NCI-H2107 (cell line): ENCODE measurements at places on chromosomes 6 and 20.

GRCh38 chr20:13800728-13801134 lies 15.9 kb downstream of the NDUFAF5 start:
- DNase-seq: no peak

- DNase-seq: no peak
Measured at GRCh38 chr20:50983321-50983720, 24.7 kb downstream of the MOCS3 start.

DNA sequence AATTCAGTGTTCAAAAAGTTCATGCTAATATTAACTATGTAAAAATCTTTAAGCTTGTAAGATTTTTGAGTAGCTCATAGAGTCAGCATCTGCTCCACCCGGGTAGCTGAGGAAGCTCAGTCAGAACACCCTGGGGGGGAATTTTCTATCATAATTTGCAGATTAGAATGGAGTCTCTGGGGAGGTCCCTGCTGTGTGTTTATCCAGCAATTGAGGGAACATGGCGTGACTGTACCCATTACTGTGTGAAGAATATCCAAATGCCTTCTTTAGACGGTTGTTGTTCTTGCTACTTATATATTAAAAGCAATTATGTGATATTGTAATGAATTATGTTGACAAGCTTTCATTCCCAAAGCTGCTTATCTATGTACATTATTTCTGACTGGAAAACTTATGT lies 64.8 kb downstream of the AIG1 start:
- no peak for DNase-seq

DNA sequence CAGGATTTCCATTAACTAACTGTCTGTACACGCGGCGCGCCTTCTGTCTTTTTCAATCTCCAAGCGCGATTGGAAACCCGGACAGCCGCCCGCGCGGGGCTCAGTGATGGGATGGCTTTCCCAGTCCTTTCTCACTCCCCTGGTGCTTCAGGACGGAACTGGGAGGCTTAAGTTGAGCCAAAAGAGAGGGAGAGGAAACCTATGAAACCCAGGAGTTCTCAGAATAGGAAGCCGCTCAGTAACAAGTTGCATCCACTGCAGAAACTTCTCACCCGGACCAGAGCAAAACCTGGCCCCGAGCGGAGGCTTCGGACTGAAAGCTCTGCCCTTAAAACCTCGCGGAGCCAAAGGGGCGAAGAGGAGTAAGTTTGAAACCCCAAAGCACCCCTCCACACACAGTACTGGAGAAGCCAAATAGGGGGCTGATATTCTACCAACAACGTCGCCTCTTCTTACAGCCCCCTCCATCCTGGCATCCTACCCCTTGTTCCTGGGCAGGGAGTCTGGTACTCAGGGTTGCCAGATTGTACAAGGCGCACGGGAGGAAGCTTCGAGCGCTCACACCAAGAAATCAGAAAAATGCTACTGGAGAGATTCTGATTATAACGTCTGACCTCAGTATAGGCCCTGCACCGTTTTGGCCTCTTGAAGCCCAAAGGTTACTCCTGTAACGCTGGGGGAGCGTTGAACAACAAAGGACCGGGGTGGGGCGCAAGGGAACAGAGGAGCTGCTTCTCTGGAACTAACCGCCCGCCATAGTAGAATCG lies 906 bp upstream of the COL12A1 start:
- DNase-seq: no peak

- no peak for DNase-seq
Measured at GRCh38 chr20:55390791-55391190, 614.5 kb downstream of the CBLN4 start.

- DNase-seq: no peak
Measured at GRCh38 chr6:44538131-44538806, 150.8 kb downstream of the CDC5L start.

- DNase-seq: no peak
Measured at GRCh38 chr6:25290306-25291060, 11.3 kb downstream of the CARMIL1 start.

DNA sequence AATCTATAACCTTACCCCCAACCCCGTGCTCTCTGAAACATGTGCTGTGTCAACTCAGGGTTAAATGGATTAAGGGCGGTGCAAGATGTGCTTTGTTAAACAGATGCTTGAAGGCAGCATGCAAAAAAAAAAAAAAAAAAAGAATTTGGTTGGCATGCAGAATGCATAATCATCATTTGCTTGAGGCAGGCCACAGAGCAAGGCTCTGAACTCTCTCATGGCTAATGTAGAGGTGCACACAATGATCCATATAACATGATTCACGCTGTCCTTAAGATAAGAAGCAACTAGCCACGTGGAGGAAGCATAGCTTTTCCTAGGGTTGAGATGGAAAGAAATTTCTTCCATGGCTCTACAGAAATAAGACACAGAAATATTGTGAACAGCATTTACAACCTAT lies 27.6 kb upstream of the RPN2 start:
- no peak for DNase-seq

DNA sequence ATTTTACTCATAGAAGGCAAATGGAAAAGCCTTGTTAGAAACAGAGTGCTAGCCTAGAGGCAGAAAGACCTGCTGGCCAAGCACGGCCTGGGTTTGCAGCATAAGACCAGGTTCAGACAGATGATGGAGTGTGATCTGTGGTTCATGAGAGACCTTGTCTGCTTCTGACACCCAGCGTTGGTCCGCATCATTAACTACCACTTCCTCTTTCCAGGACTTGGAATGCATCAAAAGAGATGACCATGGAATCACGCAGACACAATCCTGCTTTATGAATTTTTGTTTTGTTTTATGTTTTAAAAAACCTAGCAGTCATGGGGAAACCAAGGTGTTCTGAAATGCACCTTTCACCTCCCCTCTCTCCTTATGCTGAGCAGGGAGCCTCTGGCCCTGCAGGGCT lies 76.8 kb upstream of the SYNDIG1 start:
- no peak for DNase-seq

DNA sequence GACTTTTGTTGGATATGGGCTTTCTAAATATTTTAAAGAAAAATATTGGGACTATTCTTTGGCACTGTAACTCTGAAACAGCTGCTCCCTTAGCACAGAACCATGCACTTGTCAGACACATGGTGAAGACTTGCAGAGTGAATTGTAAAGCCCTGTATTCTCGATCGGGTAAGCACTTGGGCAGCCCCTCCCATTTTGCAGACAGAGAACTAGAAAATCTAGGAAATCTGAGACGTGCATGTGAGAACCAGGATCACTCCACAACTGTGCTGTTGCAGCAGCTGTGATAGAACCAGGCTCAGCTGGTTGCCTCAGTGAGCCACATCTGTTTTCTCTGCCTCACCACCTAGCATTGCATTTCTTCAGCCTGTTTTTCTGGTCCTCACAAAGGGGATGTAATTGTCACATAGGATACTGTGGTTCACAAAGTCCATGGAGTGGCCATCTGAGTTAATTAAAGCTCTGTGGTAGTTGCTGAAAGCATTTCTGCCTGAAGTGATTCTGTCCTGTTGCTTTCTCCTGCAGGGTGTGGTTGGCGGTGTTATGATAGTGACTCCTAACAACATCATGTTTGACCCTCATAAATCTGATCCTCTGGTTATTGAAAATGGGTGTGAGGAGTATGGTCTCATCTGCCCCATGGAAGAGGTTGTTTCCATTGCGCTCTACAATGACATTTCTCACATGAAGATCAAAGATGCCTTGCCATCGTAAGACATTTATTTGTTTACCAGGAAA lies 71.8 kb upstream of the HINT3 start:
- DNase-seq: no peak

GRCh38 chr6:104958178-104959025 lies 1.5 kb downstream of the LIN28B start:
- DNase-seq: no peak

DNA sequence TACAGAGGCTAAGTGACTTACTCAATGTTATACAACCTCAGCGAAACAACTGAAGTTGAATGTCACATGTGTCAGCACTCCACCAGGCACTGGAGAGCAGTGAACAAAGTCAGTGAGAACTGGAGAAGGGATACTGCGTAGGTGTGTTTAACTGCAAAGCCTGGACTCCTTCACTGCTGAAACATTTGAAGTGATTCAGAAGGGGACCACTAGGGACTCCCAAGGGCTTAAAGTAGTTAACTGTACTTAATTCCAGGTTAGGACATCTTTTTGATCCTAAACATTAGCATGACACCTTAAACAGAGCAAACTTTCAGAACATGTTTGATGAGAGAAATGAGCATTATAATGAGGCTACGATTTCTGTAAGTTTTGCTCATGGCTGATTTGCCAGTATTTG lies 45.0 kb upstream of the ZBTB24 start:
- DNase-seq: no peak

- no peak for DNase-seq
Measured at GRCh38 chr20:24782301-24782700, 166.8 kb upstream of the CST7 start.

- DNase-seq: no peak
Measured at GRCh38 chr6:136613477-136613876, 63.3 kb upstream of the MAP7 start.

GRCh38 chr6:126804332-126805064 lies 314.0 kb upstream of the RSPO3 start:
- no peak for DNase-seq

DNA sequence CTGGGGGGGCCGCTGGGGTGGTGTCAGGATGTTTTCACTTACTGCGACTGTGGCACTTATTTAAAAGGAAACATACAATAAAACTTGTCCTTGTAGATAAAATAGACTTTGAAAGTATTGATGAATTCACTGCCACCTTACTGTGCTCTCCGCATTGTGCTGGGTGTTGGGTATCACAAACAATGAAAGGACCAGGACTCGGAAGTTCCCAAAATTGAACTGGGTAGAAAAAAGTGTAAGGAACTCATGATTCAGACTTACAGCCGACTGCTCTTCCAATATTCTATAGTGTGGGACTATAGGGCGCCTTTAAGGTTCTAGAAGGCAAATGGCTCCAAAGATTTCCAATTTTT lies 32.1 kb upstream of the ID4 start:
- DNase-seq: no peak

DNA sequence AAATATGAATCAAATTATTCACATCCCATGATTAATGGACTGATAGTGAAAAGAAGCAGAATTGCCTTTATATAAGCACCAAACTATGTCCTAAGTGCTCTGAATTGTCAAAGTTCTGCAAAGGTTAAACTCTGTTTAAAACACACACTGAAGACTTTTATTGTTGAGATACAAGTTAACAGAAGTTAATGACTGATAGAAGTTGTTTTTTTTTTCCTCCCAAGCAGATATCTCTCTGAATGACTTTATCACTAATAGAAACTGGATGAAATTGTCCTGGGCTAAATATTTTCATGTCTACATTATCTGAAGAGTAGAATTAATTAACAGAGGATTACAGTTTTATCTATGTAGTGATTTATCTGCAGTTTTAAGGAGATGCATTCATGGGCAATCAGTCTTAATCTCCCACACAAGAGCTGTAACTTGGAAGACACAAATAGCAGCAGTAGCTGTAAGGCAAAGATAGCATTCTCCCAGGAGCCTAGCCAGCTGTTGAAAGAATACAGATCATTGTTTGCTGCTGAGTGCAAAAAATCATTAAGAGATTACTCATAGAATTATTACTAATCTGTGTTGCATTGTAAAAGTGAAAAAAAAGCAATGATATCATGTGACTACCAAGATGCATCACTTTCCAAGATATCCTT lies 49.9 kb downstream of the BMP5 start:
- no peak for DNase-seq

DNA sequence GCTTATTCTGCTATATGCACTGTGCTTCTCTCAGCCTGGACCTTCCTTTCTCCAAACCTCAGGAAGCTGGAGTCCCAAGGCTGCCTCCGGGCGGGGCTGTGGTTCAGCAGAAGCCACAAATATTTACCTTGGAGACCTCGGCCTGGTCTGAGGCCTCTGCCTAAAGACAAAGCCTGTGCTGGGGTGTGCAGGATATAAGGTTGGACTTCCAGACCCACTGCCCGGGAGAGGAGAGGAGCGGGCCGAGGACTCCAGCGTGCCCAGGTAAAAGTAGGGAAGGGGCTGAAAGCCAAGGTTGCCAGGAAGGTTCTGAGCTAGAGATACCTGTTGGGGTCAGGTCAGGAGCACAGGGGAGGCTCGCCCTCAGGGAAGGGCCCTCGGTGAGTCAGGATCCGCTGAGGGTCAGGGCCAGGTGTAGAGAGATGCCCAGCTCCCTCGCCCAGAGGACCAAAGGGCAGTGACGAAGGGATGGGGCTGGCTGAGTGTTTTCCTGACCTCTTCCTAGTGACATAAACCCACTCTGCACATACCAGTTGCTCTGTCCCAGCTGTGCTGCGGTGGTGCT lies at the start of gene BPIFB1:
Gene BPIFB1 (plus strand): TSS at position 224 of the 565 bp plus-strand sequence. CDS start 2,860 bp downstream, outside the sequence.
- DNase-seq: no peak

DNA sequence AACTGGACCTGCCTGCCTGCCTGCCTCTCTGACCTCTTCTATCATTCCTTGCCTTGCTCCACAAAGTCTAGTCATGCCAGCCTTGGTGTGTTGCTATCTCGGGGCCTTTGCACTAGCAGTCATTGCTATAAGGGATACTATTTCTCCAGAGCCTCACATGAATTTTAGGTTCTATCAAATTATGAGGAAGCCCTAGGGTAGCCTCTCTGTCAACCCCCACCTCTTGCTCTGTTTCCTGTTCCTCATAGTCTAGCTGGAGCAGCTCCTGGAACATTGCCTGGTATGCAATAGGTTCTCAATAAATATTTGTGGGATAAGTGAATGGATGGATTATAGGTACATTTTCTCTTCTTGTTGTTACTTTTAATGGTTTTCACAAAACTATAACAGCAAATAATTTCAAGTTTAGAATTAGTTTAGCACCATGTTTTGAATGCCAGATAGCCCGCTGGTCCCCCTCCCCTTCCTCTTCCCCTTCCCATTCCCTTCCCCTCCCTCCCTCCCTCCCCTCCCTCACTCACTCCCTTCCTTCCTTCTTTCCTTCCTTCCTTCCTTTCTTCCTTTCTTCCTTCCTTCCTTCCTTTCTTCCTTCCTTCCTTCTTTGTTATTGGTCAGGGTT lies 46.9 kb upstream of the DTNBP1 start:
- no peak for DNase-seq

DNA sequence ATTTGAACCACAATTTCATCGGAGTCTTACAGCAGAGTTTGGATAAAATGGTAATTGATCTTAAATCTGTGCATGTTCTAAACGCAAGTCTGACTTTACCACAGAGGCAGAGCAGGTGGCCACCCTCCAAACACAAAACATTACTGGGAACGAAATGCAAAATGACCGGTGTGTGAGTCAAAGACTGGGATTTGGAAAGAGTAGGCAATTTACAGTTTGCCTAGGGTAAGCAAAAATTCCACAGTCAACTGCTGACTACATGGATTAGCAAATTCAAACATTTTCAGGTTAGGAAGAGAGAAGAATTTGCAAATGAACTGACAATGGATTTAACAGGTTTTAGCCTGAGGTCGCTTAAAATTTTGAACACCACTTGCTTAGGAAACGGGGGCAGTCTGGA lies 444.4 kb downstream of the HDGFL1 start:
- DNase-seq: no peak

DNA sequence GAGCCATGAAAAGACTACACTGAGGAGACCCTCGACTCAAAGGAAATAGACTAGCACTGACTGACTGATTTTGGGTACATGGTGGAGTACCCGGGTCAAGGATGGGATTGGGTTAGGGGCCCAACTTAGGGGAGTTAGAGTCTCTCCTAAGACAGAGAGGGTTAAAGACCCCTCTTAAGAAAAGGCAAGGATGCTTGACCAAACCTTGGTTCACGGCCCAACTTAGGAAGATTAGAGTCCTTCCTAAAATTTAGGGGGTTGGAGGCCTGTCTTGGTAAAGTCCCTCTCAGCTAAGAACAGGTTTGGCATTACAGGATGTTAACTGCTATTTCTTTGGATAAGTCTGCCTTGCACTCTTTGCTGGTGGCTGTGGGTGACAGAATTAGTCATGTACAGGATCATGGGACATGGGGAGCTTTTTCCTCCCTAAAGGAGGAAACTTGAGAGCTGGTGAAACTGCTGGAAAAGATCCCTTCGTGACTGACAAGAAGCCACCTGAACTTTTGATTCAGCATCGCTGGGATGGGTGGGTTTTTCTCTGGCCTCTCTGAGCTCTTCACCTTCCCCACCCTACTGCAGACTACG lies 12.3 kb upstream of the SLC22A16 start:
- DNase-seq: no peak
